Effector memory CD4-positive, alpha-beta T cell (primary cell): ENCODE measurements at places on chromosomes 11 and 22.

DNA sequence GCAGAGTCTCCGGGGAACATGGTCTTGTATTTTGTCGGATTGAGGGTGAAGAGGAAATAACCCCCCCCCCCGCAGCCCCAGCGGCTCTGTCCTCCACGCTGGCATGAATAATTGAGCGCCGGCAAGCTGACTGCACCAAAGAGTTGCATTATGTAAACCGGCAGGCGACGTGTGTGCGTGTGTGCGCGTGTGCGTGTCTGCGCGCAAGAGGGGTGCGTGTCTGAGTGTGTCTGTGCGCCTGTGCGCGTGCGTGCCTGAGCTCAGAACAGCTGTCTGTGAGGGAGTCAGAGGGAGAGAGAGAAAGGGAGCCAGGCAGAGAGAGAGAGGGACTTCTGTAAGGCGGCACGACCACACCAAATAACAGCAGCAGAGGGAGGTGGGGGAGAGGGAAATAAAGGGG lies 94.4 kb downstream of the SCN3B start:
- no peak for DNase-seq

DNA sequence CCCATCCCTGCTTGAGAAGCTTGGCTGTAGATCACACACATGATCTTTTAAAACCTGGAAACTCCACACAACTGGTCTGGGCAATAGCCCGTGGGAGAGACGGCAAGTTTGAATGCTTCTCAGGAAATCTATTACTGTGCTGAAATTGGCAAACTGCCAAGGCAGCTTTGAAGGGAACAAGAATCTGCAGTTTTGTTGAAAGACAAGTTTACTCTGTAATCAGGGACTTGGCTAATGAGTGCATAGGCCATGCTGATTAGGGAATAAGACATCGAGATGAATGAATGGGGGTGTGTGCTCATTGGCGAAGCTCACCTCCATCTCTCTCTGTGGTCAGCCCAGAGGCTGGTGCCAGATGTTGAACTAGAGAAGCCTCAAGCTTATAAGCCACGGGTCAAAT lies 218.8 kb downstream of the HIPK3 start:
- no peak for DNase-seq

DNA sequence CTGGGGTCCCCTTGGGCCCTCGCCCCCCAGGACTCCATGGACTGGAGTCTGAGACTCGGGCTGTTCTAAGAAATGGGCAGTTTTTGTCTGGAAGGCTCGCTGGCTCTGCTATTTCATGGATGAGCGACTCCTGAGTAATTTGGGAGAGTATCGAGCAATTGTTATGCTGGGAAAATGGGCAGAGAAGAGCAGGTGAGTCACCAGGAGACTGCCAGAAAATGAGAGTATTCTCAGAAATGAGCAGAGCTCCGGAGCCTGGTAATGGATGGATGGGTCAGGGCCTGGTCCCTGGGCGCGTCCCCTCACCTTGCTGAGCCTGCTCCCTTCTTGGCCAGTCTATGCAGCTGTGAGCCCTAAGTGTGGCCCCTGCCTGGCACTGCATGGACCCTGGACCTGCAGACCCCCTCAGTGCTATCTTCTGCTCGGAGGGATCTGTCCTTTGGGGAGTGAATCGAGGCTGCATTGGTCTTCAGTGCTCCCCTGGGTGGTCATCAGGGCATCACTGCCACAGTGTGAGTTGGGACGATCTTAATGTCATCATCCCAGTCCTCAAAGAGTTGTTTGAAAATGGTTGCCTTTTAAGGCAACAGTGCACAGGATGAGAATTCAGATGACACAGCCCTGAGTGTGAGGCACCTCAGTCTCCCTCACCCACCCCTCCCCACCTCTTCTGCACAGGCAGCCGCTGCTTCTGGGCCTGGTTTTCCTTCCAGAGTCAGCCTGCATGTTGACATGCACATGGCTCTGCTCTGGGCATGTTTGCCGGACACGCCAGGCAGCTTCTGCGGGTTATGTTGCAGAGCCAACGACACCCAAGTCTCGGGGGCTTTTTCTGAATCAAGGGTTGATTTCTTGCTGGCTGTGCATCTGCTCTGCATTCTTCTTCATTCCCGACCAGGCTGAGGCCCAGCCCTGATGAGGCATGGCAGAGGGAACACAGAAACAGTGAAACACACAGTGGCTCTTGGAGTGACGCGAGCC lies 519.0 kb downstream of the TBC1D22A start:
- no peak for DNase-seq

DNA sequence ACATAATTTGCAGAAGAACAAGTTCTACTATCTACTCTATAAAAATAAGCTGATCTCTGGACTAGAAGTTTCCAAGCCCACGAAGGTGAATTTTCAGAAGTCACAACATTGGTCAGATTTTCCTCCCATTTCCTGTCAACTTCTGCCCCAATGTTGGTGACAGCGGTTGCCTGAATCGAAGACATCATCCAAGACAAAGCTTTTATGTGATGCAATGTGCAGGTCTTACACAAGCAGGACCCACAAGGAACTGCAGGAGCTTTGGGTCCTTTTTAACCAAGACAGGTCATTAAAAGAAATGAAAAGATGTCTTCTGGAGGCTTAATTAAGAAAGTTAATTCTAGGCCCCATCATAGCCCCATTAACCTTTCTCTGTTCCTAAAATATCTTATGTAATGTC lies 125.6 kb upstream of the BLID start:
- DNase-seq: no peak

- no peak for DNase-seq
Observed at GRCh38 chr22:35910926-35911325, 117.7 kb downstream of the RBFOX2 start.

- peak; percentile 44 for DNase-seq
Observed at GRCh38 chr22:38051900-38052862, 5.0 kb upstream of the PICK1 start.

DNA sequence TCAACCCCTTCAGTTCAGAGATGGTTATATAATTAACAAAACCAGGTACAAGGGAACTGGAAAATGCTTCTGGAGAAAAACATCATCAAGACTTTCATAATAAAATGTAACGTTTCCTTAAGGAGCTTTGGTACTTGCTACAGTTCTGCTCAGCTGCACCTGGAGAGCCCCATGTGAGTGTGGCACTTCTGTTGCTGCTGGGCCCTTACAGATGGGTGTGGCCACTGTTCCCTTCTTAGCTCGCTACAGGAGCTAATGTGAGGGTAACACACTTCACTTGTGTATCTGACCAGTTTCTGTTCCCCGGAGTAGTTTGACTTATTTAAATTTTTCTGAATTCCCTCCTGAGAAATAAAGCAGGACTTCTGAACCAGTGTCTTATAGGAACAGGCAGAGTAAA lies 4.0 kb downstream of the POU2AF3 start:
- DNase-seq: no peak

GRCh38 chr11:41479179-41479578 lies 19.7 kb upstream of the LRRC4C start:
- DNase-seq: no peak

- DNase-seq: no peak
Observed at GRCh38 chr22:29816128-29816527, 21.9 kb downstream of the ASCC2 start.

GRCh38 chr11:36023922-36024321 lies 80.1 kb downstream of the LDLRAD3 start:
- no peak for DNase-seq

GRCh38 chr11:128282053-128282452 lies 305.3 kb downstream of the ETS1 start:
- no peak for DNase-seq

DNA sequence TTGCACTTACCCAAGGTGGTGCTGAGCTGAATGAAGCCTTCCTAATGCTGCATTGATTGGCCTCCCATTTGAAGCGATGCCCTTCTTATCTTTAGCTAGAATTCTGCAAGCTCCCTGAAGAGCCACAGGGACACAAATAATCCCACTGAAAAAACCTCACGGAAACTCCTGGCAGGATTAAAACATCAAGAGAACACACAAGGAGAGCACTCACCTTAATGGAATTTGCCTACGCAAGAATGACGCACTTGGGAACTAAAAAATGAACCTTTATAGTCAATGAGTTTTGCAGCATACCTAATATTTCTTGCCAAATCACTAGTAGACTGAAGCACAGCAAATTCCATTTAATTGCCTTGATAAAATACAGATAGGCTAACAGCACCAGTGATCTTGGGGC lies 232.8 kb upstream of the UBASH3B start:
- no peak for DNase-seq

- DNase-seq: peak; percentile 46
Observed at GRCh38 chr11:128725630-128726319, 31.9 kb downstream of the FLI1 start.

- DNase-seq: peak; percentile 17
Observed at GRCh38 chr22:18091916-18092526, 14.2 kb downstream of the PEX26 start.
